Peyer's patch (tissue), 4 donors: ENCODE measurements at places on chromosomes 5 and 9.

GRCh38 chr5:171386861-171387344, 746 bp upstream of the NPM1 start:
- no peak for DNase-seq

DNA sequence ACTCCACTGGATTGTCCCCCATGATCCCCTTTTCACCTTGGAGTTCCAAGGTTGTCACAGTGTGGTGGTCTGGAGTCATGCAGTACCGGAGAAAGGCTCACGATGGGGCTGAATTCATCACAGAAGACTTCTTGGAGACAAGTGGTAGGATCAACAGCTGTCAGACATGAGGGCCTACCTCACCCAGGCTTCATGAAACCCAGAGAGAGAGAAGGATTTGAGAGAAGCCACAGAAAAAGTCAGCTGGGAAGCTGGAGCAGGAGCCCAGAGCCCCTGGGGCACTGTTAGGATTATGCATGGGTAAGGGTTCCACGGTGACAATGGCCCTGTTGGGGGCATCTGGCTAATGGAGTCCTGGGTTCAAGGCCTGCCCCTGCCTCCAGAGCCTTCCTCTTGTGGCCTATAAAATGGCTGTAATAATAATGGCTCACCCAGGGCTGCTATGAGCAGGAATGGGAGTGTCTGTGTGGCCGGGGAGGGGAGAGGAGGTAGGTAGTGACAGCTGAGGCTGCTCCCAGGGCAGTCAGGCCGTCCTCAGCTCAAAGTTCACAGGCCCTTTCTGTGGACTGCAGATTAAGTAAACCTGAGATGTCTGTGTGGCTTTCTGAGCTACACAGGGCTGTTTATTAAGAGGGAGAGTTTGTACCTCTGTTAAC, 910 bp downstream of the TRIM14 start:
- peak; percentile 86 for DNase-seq

GRCh38 chr5:154373729-154374179, 72.0 kb upstream of the SAP30L start:
- DNase-seq: no peak

DNA sequence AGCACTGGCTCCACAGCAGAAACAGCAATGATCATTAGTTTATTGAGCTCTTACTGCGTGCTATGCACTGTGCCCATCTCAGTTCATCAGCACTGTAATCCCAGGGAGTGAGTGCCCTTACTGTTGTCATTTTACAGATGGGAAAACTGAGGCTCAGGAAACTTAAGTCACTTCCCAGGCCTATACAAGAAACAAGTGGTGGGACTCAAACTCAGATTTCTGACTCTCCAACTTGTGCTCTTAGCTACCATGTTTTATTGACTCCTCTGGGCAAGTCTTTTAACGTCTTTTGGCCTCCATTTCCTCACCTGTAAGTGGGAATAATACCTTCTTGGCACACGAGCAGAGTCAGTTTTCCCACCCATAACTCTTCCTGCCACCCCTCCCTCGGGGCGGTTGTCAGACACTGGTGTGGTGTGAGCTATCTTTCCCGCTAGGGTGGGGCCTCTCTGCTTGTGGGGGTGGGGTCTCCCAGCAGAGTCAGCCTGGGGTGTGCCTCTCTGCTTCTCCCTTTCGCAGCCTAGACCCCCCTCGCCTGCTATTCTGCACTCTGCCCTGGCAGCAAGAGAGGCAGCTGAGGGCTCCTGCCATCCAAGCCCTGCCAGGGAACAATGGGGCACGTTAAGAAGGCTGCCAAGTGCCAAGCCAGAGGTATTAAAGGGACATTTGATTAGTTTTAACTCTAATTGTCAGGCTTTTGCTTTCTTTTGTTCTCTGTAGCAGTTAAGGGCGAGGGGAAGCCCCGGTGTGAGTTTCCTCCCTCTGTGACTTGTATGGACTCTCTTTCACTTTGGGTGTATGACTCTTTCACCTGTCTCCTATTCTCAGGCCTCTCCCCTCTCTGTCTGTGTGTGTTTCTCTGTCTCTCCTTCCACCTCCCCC, 12.1 kb downstream of the GALNT10 start:
- no peak for DNase-seq

- no peak for DNase-seq
These were observed 27.8 kb upstream of the FSD1L start for GRCh38 chr9:105419816-105420597.

DNA sequence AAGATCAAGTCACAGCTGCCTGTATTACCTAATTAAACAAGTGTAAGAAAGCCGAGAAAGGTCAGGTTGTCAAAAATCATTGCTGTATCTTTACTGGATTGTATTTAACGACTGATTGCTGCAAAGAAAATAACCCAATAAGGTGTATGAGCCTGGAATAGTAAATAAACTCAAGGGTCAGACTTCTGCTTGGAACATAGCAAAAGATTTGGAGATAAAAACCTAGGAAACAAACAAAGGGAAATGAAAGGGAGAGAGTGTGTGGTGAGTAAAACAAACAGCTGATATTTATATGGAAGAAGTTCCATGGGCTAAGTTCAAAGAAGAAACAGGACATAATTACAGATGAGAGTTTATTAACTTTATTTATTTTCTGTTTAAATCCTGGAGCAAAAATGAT, 354.0 kb downstream of the TLR4 start:
- DNase-seq: no peak

GRCh38 chr5:33601881-33602280, 161.1 kb downstream of the TARS1 start:
- no peak for DNase-seq

DNA sequence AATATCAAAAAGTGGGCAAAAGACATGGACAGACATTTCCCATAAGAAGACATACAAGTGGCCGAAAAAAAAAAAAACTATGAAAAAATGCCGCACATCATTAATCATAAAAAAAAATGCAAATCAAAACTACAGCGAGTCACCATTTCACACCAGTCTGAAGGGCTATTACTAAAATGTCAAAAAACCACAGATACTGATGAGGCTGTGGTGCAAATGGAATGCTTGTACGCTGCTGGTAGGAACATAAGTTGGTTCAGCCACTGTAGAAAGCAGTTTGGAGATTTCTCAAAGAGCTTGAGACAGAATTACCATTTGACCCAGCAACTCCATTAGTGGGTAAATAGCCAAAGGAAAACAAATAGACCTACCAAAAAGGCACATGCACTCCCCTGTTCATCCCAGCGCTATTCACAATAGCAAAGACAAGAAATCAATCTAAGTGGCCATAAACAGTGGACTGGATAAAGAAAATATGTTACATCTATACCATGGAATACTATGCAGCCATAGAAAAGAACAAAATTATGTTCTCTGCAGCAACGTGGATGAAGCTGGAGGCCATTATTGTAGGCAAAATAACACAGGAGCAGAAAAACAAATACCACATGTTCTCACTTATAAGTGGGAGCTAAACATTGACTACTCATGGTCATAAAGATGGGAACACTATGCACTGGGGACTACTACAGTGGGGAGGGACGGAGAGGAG, 110.6 kb upstream of the BOD1 start:
- no peak for DNase-seq

GRCh38 chr9:75545287-75545686, 345.2 kb upstream of the PCSK5 start:
- DNase-seq: no peak

DNA sequence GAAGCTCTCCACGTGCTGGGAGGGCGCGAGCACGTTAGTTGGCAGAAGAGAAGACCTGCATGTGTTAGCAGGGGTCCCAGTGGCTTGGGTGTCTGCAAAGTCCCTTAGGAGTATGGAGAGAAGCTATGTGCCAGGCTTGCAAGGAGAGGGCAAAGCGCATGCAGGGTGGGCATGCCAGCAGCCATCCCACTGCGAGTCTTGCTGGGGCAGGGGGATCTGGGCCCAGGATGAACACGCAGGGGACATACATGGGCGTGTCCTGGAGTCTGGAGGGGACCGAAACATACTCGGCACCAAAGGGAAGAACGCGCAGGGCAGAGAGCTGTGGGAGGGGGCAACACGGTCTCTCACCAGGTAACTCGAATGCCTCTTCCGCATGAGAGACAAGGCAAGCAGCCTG, 43.6 kb upstream of the IPPK start:
- DNase-seq: no peak

GRCh38 chr9:106964329-106964728, 101.4 kb downstream of the ZNF462 start:
- DNase-seq: no peak
